ENCODE measurements at places on chromosomes 5 and 9.

DNA sequence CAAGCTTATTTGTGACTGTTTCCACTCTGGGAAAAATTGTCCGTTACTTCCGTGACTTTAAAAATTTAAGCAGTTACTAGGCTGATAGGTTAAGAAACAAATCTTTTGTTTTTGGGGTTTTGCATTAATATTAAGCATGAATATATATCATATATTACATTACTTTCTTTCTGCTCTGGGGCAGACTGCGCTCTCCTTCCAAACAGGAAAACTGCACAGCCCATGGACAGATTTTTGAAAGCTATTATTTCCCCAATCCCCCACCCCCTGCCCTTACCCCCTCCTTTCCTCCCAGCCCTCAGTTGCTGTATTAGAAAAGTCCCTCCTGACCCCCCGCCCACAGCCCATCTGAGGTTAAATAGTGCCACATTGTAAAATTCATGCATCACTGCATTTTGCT, 50.4 kb downstream of the G3BP1 start:
- DNase-seq, result no peak

DNA sequence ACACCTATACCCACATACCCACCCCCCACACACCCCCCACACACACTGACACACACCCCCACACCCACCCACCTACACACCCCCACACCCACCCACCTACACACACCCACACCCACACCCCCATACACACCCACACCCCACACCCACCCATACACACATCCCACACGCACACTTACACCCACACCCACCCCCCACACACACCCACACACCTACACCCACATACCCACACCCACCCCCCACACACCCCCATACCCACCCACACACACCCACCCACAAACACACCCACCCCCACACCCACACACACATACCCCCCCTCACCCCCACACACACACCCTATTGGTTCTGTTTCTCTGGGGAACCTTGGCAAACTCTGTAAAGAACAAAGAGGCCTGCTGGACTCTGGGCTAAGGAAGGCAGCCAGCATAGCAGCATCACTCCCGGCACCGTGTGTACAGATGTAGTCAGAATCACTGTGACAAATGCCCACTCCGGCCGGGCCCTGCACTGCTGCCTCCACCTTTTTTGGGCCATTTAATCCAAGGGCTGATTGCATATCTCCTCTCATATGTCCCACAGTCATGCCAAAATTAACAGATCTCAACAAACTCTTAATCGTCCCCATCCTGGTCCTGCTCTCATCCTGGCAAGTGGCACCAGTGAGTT, 42.3 kb downstream of the COL23A1 start:
- DNase-seq, result no peak

DNA sequence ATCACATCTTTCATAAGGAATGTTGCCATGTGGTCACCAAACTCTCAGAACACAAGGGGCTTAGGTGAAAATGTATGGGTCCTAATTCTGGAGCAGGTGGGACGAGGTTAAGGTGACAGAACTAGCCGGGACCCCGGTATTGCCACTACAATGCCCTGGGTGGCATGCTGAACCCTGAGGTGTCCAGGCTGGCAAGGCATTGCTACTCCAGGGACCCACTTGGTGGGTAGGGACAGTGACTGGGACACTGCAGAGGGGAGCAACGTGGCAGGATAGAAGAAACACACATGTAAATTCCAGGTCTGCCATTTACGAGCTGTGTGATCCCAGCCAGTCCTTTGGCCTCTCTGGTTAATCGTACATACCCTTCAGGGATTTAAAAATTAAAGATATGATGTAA, 206.9 kb upstream of the MVB12B start:
- DNase-seq, result no peak

GRCh38 chr5:32129074-32129598, 45.0 kb downstream of the GOLPH3 start:
- DNase-seq, result no peak

DNA sequence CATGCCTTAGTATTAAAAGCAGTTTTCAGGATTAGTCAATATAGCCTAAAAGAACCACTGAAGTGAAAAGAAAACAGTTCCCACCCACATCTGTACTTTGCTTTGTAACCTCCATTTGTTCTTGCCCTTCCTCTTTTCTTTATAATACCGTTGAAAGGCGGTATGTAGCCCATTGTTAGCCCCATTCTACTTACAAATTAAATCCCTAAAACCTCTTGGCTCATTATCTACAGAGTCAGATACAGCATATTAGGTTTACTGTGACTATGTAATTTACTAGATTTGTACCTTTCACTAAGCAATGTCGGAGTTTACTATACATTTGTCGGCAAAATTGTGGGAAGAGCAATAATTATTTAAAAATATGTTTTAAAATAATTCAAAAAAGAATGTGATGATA, 17.3 kb downstream of the ALDH1A1 start:
- no peak for DNase-seq

DNA sequence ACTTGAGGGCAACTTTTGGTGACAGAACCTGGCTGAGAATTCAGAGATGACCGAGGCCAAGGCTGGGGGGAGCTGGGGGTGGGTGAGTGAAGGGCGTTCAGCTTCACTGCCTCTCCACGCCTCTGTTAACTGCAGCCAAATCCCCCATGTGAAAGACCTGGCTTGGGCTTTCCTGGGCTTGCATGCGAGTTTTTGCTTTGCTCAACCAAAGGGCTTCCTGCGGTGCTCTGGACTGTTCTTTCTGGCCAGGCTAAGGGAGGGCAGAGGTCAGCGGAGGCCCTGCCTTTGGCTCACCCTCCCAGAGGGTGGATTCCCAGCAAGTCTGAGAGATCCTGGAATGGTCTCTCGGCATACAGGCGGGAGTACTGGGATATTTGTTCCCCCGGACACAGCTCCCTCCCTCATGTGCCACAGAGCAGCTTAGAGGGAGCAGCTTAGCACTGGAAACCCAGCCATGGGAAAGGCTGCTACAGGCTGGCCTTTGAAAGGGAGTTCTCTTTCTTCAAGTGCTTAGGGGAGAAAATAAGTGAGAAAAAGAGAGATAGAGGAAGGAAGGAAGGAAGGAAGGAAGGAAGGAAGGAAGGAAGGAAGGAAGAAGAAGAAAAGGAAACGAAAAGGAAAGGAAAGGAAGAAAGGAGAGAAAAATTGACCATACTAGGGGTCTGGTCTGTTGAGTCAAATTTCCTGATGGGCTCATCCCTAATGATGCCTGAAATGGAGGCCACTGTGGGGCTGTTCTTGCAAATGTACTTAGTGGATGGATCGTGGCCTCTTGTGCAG, 158.8 kb downstream of the FGF18 start:
- DNase-seq, result no peak

DNA sequence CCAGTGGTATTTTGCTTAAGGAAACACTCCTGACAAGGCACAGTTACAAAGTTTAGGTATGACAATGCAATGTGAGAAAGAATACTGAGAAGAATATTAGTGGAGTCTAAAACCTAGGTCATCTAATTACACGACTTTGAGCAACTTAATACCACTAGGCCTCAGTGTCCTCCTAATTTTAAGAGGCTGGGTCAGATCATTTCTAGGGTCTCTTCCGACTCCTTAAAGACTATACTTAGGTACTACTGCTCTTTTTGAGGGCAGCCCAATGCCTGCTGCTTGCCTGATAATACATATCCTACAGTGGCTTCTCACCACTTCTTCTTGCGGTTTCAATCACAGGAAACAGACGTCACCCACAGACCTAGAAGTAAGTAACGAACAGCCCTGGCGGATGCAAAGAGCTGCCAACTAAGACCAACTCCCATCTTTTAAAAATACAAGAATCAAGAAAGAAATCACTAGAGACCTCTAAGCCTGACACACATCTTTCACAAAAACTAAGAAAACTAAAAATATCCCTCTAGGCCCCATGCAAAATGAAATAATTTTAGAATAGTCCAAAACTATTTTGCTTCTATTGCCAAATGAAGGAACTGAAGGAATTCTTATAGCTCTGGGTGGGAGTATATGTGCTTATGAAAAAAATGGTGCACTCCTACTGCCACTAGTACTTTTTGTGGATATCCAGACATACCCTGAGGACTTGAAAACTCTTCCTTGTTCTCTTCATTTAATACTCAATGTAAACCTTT, 13.1 kb downstream of the DIAPH1 start:
- no peak for DNase-seq

DNA sequence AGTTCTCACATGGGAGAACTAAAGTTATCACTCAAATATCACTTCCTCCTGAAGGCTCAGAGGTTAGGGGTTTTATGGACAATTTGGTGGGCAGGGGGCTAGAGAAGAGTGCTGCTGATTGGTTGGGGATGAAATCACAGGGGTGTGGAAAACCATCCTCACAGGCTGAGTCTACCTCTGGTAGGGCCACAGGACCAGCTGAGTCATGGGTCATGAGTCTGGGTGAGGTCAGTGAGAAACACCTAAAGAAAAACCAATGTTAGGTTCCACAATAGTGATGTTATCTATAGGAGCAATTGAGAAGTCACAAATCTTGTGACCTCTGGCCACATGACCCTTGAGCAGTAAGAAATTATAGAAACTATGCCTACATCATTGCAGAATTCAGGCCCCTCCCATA, 203.3 kb upstream of the TARS1 start:
- no peak for DNase-seq

- no peak for DNase-seq
These were observed 104.6 kb upstream of the BOD1 start for GRCh38 chr5:173720953-173721600.

DNA sequence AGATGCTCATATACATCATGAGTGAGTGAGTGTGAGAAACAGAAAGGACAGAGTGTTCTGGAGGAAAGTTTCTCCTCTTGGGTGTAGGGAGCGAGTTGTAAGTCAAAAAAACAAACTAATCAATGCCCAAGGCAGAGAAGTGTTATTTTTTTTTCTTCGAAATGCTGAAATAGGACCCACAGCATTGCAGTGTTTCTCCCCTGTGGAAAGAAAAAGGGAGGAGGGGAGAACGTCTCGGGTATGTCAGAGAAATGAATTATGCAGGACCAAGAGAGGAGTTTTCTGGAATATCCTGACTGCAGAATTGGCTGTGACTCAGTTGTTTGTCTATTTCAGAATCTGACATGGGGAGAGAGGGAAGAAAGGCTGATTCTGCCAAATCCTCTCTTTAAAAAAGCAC, 337.9 kb upstream of the RFX3 start:
- DNase-seq, result no peak

DNA sequence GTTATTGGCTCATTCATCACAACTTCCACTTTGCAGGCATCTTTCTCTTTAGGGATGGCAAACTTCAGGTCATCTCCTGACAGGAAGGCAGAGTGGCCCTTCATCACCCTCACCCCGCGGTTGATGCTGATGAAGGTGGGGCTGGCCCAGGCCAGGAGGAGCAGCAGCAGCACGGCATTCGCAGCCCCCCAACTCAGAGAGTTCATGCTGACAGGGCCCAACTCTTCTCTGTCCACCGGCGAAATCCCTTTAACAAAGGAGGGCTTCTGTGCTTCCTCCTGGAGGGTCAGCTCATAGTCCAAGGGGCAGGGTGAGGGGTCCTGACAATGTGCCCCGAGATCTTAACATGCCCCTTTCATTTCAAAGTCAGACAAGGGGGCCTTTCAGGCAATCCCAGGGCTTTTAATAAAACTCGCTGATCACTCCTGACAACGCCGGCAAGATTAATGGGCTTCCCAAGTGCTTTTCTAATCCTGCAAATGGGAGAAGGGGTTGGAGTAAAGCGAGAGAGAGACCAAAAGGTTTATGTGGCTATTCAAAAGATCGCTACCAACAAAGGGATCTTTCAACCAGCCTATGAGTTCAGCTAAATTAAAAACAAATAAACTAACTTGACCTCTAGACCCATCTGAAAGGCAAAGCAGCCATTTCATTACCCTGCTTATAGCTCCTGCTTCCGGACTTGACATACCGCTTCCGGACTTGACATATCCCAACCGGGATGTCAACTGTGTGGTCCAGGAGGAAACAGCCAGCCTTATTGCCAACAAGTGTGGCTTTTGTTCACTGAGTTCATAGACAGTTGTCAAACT, 41.2 kb downstream of the FREM1 start:
- no peak for DNase-seq

DNA sequence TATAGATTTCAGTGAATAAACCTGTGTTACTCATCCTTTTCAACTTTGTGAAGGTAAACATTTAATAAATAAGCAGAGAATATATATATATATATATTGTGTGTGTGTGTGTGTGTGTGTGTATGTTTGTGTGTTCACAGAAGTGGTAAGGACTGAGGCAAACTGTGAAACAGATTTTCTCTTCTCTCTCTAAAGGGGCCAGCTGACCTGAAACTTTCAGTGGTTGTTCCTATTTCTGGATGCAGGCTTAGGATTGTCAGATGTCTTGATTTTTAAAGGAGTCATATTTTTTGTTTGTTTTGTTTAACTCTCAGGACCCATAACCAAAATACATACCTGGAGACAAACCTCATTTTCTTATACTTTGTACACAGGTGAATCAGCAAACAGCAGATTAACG, 714.9 kb upstream of the MEF2C start:
- DNase-seq, result no peak

- DNase-seq, result no peak
These were observed 147.1 kb downstream of the ENC1 start for GRCh38 chr5:74493411-74493810.

DNA sequence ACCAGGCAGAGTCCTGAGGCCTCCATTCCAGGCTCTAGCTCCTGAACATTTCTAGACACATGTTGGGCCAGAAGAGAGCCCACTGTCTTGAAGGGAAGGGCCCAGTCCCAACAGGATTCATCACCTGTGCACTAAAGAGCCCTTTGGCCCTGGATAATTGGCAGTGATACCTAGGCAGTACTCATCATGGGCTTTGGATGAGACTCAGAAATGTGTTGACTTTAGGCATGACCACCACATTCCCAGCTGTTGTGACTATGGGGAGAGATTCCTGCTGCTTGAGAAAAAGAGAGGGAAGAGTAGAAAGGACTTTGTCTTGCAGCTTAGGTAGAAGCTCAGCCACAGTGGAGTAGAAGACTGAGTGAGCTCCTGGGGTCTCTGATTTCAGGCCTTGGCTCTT, 138.4 kb upstream of the DAPK1 start:
- DNase-seq, result no peak

Data from NCI-H146 (cell line).